CD4-positive, alpha-beta T cell treated with Interleukin-21 for 1 hour (primary cell): ENCODE measurements at places on chromosomes 11 and 22.

DNA sequence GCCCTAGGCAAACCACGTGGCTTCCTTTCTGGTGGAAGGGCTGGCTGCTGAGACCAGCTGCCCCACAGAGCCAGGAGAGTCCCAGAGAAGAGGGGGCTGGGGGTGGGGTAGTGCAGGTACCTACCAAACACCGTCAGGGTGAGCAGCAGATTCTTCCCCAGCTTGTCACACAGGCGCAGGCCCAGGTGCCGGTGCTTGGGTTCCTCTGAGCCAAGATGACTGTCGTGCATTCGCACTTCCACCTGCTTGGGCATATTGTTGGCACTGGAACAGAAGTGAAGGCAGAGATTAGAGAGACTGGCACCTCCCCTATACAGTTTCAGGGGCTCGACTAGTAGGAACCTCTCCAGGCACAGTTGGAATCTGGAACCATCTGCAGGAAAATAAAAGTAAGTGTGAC is 102.1 kb downstream of the SLC1A2 start:
- DNase-seq = no peak

DNA sequence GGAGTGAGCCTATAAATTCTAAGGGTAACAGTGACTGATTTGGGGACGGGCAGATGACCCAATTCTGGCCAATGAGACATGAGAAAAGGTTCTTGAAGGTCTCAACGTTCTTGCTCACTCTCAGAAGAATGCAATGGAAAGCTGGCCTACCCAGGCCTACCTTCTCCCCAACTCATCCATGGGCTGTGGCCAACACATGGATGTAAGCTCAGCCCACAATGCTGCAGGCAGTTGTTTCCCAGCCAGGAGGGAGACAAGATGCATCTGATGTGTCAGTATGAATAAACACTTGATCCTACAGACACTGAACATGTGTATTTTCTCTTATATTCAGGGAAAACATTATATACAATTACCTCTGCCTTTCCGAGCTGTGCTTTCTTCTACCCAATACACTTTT is 24.4 kb downstream of the PI4KA start:
- no peak for DNase-seq

DNA sequence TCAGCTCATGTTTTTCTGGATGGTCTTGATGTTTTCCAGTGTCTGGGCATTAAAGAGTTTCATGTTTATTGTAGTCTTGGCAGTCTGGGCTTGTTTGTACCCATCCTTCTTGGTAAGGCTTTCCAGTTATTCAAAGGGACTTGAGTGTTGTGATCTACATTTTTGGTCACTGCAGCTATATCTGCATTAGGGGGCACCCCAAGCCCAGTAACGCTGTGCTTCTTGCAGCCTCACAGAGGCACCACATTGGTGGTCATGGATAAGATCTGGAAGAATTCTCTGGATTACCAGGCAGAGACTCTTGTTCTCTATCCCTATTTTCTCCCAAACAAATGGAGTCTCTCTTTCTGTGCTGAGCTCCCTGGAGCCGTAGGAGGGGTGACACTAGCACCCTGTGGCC is 451.5 kb upstream of the FAT3 start:
- DNase-seq = no peak

DNA sequence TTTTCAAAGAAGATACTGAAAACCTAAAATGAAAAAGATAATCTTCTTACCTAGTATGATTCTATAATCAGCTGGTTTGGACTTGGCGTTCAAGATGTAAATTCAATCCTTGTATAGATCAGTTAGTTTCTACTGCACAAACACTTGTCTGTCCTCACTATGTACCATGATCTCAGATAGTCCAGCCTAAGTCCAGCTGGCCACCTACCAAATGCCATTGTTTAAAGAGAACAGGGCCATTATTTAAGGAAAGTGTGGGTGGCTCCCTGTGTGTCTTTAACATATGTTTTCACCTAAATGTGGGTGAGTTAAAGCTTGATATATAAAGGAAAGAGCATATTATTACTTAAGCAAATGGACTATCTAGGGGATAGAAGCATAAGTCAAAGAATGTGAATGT is 38.6 kb downstream of the BLID start:
- DNase-seq = no peak

DNA sequence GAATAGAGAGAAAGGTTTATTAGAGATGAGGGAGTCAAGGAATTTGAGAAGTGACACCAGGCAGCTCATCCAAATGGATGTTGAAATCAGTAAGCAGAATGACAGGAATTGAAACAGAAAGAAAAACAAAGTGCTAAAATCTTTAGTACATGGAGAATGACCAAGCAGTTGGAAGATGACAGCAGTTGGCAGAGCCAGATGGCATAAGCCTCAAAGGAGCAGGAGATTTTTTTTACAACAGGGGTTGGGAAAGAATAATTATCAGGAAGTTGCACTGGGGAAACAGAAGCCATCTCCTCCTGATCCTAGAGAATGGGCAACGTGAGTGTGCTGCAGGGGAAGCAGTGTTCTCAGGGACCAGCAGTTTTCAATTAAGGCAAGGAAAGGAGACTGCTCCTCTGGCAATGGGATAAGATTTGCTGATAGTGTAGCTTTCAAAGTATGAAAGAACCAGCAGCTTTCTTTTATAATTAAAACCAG is 28.9 kb downstream of the RAB39A start:
- DNase-seq = no peak

DNA sequence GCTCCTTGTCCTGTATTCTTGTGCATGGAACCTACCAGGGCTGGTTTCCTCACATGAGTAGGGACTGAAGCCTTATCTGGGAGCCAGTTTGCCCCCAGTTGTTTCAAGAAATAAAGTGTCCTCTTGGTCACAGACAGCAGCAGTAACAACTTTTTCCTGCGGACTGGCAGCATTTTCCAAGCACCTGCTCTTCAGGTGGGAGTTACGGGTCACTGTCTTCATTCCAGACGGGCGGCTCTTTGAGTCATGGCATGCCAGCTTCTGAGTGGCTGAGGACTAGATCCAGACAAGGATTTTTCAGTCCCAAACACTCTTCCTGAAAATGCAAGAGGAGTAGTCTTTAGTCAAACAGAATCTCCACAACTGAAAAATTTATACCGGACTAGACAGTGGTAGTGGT is 2.7 kb upstream of the CD44 start:
- no peak for DNase-seq

DNA sequence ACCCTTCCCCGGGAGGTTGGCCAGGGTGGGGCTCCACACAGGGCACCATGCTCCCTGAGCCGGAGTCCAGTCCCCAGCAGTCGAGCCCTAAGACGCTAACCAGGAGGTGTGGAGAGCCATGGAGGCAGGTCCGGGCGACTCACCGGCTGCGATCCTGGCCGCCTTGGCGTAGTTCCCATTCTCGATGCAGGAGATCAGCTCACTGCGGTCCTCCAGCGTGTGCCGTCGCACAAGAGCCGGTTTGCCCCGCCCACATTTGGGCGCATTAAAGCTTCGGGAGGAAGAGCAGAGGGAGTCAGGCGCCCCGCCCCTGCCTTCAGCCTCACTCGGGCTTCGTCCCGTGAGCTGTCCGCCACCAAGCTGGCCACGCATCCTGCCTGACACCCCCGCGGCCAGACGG is 50.8 kb downstream of the BRD1 start:
- DNase-seq = no peak

DNA sequence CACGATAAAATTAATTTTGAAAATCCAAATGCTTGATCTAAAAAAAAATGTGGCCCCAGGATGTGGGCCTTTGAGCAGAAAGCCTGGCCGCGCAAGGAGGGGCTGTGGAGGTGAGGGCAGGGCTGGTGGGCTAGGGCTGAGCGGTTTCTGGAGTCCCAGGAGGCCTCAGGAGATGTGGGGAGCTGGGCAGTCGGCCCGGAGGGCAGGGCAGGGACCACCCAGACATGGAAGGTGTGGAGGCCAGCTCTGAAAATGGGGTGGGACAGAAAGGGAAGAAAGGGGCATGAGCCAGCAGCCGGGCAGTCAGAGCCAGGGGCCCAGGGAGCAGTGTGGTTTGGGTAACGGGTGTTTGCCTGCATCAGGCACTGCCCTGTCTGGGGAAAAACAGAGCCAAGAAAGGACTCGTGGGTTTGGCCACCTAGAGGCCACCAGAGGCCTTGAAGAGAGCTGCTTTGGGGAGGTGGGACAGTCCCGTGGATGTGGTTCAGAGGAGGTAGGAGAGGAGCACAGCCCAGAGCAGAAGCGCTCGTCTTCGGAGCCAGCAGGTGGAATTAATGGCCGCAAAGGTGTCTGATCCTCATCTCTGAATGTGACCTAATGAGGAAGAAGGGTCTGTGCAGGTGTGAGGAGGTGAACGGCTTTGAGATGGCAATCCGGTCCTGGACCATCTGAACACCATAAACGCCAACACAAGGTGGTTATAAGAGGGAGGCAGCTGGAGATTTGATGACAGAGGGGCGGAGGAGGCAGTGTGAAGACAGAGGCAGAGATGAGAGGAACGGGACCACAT is 50.2 kb downstream of the IGF2 start:
- no peak for DNase-seq

DNA sequence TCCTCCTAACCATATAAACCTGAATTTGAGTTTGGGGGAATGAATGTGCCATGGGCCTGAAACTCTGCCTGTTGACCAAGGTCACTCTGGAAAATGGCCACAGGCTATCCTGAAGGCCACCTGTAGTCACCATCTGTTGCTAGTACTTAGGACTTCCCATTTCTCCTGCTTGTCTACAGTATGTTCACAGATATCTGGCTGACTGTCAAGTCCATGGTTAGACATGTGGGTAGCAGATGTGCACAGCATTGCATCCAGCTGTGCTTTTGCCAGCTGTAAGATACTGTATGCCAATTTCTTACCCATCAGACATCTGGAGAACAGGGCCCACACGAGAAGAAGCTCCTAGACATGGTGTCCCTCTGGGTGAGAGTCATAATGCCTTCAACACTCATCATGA is 475.4 kb downstream of the INSC start:
- no peak for DNase-seq

- DNase-seq = peak; percentile 32
These were observed 110.3 kb downstream of the LRRC32 start for GRCh38 chr11:76560219-76560618.

DNA sequence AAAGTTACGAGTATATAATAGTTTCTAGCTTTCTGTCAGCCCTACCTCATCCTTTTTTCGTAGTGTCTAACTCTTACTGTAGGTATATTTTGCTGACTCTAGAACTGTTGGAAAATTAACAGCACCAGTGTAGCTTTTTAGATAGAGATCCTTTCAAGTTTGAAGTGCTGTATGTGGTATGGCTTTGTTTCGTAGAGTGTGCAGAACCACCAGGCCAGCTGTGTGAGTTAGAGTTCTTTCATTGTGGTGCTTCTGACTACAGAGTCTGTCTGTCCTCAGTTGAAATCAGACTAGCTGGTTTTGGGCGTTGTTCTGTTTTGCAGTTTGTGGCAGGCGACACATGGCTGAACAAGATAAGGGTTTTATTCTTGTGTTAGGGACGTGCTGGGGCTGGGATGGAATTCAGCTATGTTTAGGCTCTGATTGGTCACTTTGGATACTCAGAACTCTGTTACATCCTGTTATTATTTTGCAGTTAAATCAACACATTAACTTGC is 3.2 kb downstream of the ARHGEF12 start:
- no peak for DNase-seq

DNA sequence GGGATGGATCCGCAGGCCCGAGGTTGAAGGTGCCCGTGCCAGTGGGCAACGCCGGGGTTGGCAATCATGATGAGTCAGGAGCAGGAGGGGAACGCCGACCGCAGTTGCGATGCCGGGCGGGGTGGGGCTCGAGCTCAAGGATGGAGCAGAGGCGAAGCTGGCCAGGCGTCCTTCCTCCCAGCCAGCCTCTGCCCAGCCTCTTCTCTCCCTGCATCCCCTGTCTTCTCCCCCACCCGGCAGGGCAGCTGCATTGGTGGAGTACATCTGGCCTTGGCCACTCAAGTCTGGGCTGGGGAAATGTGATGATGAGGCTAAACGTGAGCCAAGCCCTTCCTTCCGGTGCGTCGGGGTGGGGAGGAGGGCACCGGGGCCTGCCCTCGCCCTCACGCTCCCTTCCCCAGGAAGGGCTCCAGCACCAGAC is 3.9 kb downstream of the IFITM10 start:
- DNase-seq = no peak
